Mucosa of gallbladder (tissue), 1 donor: ENCODE measurements at places on chromosomes 5 and 9. TPM values are rescaled to one million over a fixed set of nuclear protein-coding genes. Genes with fewer than 3 reads are reported as not detected.

DNA sequence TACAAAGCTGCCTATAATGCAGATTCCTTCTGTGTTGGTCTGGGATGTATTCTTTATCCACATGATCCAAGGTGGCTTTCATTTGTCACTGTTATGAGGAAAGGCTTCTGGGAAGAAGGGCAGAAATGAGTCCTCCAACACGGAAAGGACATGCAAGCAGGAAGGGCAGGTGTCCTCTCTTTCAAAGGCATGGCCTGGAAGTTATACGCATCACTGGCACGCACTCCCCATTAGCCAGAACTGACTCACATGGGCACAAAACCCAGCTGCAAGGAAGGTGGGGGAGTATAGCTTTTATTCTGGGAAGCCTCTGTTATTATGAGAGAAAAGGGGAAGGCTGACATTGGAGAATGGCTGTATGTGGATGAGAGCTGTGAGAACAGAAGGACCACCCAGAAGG, 141.3 kb upstream of the ZNF618 start:
- DNase-seq, result no peak

- no peak for DNase-seq
Measured at GRCh38 chr9:136943291-136944211, 987 bp downstream of the FBXW5 start.

GRCh38 chr5:90326995-90327394, 82.6 kb downstream of the CETN3 start:
- no peak for DNase-seq

DNA sequence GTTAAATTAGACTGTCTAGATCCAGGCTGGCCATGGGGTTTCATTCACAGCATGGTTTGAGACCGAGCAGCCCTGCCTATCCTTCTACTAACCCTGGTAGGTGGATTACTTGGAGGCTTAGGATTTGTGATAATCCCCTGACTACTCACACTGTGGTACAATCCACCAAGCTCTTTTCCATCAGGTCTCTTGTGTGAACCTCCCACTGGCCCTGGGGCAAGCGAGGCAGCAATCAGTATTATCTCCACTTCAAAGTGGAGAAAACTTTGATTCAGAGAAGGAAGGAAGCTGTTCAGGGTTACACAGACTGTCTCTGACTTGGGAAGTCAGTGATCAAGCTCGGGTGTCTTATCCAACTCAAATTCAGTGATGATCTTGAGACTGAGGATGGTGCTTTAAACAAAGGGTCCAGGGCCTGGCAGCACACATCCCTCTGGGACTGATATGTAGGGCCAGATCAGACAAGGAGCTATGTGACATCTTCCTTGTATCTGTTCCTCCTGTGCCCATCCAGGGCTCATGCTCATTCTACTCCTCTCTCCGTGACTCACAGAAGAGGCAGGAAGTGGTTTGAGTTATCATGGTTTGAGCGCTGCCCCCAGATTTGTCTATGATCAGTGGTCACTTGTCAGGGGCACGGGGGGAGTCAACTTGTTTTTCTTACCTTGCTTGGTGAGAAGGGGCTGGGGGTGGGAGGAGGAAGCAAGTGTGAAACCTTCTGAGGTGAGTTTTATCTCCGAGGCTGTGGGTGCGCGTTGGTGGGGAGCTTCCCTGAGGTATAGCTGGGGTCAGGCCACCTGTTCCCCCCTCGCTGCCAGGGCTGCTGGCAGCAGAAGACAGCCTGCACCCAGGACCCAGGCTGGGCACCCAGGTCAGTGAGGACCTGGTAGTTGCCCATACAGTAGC, 48.6 kb downstream of the RGS3 start:
- DNase-seq, result no peak

GRCh38 chr9:16572005-16572734, 298.3 kb downstream of the BNC2 start:
- no peak for DNase-seq

DNA sequence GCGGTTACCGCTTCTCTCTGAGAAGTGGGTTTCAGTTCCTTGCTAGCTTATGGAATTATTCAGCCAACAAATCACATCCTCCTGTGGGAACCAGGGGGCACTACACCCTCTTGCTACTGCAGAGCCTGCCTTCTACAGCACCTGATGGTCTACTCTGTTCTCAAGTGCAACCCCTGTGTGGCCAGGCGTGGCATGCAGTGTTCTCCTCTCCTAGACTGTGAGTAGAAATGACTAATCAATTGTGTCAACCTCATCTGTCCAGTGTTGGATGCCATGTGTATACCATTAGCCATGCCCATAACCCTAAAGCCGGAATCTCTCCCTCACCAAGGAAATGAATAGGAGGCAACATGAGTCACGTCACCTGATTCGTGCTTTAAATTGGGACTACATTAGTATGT, 117.2 kb upstream of the LIFR start:
- DNase-seq, result no peak

- no peak for DNase-seq
Measured at GRCh38 chr9:136328622-136329041, 1.3 kb downstream of the GPSM1 start.

- no peak for DNase-seq
Measured at GRCh38 chr5:177509991-177510566, 453 bp upstream of the DOK3 start.

DNA sequence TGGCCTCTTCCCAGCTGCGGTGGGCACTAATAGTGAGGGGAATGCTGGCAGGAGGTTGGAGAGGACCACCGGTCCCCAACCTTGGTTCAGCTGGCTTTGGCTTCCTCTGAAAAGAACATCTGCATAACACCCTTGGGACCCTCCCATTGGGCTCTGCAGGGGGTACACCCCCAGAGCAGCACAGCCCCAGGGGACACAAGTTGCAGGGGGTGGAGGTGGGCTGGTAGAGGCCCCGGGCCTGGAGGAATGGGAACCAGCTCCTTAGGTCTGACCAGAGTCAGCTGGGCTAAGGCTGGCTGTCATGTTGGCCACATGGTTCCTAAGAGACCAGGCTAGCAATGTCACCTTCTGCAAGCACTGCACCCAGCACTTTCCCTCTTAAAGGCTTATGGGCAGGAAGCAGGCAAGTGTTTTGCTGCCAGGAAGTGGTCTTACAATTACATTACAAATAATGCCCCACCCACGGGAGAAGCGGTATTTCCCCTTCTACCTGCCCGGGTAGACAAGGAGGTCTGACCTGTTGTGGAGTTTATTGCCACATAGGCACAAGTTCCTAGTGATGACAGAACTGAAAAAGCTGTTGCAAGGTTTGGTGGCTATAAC, 18.1 kb downstream of the GCNT4 start:
- DNase-seq, result no peak

DNA sequence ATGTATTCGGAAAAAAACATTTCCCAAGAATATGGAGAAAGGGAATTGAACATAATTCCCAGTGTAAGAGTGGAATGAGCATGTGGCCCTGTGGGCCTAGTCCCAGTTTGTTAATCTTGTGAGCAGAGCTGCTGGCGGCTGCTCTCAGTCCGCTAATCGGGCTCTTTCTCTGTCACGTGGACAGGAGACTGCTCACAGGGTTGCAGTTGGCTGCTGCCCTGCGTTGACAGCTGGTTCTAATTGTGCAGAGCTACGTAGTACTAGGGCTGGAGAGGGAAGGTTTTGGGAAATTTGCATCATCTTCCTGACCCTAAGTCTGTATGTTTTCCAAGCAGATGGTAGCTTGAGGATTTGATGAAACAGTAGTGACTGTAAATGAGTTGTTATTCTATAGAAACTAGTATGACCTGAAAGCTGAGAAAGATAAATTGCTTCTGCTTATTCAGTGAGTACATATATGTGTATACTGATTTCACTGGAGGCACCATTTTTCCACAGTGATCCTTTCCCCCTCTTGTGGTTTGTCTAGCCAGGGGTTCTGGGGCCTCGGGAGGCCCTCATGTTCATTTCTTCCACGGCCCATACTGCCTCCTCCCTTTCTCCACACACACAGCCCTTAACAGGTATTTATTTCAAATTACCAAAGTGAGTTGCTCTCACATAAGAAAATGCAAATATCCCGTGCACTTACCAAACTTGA, 100.6 kb downstream of the ANGPTL2 start:
- peak; percentile 82 for DNase-seq

GRCh38 chr5:58317009-58317408, 142.9 kb downstream of the PLK2 start:
- DNase-seq, result no peak

GRCh38 chr9:95264954-95265615, 52.4 kb downstream of the FANCC start:
- no peak for DNase-seq

DNA sequence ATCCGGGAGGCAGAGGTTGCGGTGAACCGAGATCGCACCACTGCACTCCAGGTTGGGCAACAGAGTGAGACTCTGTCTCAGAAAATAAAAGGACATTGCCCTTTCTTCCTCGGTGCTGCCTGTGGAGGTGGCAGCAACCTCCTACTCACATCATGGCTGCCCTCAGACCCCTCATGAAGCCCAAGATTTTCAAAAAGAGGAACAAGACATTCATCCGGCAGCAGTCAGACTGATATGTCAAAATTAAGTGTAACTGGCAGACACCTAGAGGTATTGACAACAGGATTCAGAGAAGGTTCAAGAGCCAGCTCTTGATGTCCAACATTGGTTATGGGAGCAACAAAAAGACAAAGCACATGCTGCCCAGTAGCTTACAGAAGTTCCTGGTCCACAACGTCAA, 12.6 kb upstream of the PAX5 start:
- no peak for DNase-seq

Gene PCDHGA4
- total RNA-seq, result 3.3 TPM

Gene TMEFF1
- 0.63 TPM for total RNA-seq

Gene MGAT4B
- total RNA-seq, result 272 TPM

Gene HTR1A
- not detected for total RNA-seq

Gene TCOF1
- 29.4 TPM for total RNA-seq

Gene MLANA
- total RNA-seq, result not detected

Gene IDNK
- 6.1 TPM for total RNA-seq

Gene SLC27A6
- 0.60 TPM for total RNA-seq
